ENCODE measurements at places on chromosomes 3 and 15.
A peak's percentile ranks its signal among the peaks of the same experiment; 100 is the strongest.

DNA sequence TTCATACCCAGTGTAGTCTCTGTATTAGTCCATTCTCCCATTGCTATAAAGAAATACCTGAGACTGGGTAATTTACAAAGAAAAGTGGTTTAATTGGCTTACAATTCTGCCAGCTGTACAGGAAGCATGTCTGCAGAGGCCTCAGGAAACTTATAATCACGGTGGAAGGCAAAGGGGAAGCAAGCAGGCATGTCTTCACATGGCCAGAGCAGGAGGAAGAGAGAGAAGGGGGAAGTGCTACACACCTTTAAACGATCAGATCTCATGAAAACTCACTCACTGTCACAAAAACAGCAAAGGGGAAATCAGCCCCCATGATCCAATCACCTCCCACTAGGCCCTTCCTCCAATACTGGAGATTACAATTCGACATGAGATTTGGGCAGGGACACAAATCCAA is 6.3 kb upstream of the PARP14 start:
- DNase-seq, result no peak

- no peak for DNase-seq
These were observed 29.8 kb upstream of the LPP start for GRCh38 chr3:188124184-188124583.

GRCh38 chr15:88624156-88624970 is 3.2 kb downstream of the AEN start:
- DNase-seq, result peak; percentile 69

GRCh38 chr3:150830094-150830681 is 67.2 kb upstream of the SIAH2 start:
- DNase-seq, result peak; percentile 3

DNA sequence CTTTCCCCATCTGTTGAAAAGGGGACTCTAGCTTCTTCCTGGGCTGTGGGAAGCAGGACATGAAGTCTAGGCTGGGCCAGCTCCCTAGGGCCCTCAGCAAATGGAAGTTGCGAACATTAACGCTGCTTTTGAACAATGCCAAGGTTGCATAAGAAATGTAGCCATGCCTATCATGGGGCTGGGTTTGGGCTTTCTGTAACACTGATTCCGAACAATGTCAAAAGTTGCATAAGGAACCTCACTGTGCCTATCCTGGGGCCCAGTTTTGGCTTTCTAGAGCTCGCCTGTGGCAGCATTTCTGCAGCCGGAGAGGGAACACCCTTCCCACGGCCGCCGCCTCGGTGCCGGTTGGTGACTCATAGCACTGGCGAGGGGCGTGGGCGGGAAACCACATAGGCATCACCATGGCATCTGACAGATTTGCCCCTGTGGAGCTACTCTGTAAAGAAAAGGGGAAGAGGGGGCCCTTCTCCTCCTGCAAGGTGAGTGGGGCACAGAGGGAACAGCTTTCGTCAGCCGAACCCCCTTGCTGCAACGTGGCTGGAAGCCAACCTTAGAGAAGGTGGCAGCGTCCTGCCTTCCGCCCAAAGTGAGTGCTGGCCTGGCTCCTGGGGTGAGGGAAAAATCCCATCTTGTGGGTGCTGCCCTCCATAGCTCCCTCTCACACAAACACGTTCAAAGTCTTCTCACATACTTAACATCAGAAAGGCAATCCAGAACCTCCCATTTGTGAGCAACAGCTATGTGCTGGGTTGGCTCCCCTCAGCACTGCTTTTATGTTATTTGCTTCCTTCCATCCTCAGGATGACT is 46.6 kb upstream of the ATP2B2 start:
- DNase-seq, result peak; percentile 88

DNA sequence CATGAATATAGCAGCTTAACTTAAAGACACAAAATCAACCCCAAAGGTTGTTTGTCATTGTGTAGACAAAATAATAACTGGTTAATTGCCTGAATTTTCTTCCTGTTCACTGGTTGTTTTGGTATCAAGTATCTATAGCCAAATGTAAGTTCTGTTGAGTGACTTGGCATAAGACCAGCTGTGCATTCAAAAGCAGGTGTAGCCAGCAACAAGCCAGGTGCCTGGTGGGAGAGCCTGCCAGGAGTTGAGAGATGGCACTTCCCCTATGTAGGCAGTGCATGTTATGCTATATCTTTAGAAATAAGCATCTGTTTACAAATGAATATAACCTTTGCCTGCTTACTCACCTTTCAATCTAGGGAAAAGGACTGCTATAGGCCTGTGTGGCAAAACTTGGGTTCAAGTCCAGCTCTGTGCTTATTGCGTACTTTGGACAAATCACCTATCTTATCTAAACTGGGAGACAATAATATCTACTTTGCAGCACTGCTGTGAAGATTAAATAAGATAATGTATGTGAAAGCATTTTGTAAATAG is 84.9 kb upstream of the TBL1XR1 start:
- no peak for DNase-seq

- DNase-seq, result no peak
These were observed 9.1 kb upstream of the ADPRH start for GRCh38 chr3:119570229-119570628.

- DNase-seq, result no peak
These were observed 129.7 kb downstream of the NTRK3 start for GRCh38 chr15:88126695-88127431.

DNA sequence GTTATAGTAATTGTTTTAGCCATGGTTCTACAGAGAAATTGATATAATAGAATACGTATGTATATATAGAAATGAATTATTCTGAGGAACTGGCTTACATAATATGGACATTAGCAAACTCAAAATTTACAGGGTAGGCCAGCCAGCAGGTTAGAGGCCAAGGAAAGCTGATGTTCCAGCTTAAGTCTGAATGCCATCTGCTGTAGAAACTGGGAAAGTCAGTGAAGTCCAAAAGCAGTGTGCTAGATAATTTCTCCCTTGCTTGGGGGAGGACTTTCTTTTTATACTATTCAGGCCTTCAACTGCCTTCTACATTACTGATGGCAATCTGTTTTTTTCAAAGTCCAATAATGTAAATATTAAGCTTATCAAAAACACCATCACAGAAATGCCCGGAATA is 1174.7 kb downstream of the ZPLD1 start:
- DNase-seq, result no peak

DNA sequence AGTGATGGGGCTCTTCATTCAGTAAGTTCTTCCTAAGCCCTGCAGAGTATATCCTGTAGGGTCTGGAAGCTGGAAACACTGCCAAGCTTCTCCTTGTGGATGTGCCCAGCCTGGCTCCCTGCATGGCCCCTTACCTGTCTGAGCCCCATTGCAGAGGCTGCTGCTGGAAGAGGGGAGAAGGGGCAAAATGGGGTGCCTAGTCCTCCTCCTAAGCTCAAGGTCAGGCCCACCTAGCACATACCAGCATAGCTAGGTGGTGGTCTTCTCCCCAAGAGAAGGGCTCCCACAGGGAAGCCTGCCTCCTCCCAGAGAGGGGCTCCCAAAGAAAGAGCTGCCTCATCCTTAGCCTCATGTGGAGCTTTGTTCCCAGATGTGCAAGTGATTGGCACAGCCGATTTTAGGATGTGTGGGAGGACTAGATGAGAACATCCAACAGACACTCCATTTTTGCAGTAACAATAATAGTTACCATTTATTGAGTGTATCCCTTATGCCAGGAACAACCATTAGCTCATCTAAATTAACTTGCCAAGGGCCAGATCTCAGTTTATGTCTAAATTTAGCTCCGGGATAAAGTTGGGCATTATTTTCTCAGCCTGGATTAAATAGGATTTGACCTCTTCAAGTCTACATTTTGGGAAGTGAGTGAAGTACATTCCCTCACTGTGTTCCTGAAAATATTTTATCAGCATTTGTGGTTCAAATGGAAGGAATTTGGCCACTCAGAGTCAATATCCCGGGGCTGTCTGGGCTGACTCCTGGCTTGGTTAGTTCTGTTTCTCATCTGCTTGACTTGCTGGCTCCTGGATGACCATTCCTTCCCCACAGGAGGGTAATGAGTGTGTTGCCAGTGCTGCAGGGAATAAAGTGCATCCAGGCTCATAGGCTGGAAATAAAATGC is 291.1 kb upstream of the ROPN1 start:
- DNase-seq, result no peak

All from CD4-positive, alpha-beta T cell treated with Interleukin-15 for 4 hours (primary cell).